ENCODE measurements at places on chromosomes 5 and 9. TPM values are rescaled to one million over a fixed set of nuclear protein-coding genes. Genes with fewer than 3 reads are reported as not detected.

GRCh38 chr5:180052211-180052818 lies 19.2 kb downstream of the RNF130 start:
- DNase-seq: no peak

DNA sequence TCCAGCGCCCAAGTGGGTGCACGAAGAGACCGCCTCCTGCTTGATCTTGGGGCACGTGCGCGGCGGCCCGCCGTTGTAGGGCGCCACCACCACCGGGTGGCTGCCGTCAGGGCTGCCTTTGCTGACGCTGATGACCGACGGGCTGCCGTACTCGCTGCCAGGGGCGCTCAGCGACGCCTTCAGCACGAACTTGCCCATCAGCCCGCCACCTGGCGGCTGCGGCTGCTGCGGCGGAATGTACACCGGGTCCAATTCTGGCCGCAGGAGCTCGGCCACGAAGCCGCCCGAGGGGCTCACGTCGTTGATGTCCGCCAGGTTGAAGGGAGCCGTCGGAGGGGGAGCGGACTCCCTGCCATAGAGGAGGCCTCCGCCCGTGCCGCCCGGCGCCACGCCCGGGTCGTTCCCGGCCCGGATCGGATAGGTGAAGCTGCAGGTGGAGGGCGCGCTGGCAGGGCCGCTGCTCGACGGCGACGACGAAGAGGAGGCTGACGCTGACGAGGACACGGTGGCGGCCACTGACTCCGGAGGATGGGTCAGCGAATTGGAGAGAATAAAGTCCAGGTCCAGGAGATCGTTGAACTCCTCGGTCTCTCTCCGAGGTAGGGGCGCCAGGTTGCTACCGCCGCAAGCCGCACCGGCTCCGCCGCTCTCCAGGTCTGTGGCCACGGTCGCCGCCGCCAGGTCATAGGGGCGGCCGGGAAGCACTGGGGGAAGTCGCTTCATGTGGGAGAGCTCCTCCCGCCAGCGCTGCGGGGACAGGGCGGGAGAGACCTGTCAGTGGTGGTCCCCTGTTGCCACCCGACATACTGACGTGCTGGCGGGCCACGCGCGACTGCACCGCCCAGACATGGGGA lies 1.8 kb downstream of the KLF4 start:
- DNase-seq: peak; percentile 74

LIFR gene
- 62.4 TPM for total RNA-seq

DNA sequence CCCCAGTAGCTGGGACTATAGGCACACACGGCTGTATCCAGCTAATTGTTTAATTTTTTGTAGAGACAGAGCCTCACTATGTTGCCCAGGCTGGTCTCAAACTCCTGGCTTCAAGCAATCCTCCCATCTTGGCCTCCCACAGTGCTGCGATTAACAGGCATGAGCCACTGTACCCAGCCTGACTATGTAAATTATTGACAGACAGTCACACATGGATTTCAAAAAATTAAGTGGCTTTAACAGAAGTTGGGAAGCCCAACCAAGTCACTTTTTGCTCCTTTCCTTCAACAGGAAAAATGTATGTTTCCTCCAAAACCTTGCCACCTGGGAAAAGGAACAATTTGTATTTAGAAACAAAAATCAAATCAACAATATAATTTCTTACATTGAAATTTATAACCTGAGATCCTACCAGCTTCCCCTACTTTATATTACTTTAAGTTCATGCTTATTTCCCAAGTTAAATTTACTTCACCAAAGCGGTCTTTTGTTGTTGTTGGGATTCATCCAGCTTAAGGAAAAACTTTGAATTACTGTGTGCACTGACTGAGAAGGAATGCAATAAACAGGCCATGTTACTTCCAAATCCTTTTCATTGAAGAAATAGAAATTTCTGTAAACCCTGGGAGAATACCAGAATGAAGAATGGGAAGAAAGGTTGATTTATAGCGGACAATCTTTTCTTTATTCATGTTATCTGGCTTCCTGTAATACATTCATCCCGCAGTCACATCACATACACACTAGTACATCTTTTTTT lies 8.6 kb downstream of the PCA3 start:
- DNase-seq: no peak

- no peak for DNase-seq
Observed at GRCh38 chr5:9347032-9347431, 198.8 kb downstream of the SEMA5A start.
